ENCODE measurements at places on chromosomes 4 and X. TPM values are rescaled to one million over a fixed set of nuclear protein-coding genes. Genes with fewer than 3 reads are reported as not detected.

The UGT2B17 gene
- total RNA-seq = not detected

The CT47B1 gene
- not detected for total RNA-seq

DNA sequence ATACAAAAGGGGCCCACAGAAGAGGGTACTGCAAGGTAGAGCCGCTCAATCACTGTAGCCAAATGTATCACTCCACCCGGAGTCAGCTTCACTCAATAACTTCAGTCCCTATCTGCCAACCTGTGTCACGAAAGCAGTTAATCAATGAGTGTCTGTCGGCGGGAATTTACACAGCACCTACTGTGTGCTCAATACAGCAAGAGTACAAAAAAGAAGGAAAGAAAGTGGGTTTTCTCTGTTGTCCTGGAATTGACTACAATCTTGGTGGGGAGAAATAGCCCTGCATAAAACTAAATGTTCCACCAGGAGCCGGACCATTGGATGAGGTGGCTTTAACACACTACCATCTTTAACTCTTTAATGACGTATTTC, 780 bp upstream of the NKRF start:
- DNase-seq = no peak
- peak overlapping the region; percentile 86 for H3K4me3 ChIP-seq
- H3K27ac ChIP-seq = no peak overlapping the region

DNA sequence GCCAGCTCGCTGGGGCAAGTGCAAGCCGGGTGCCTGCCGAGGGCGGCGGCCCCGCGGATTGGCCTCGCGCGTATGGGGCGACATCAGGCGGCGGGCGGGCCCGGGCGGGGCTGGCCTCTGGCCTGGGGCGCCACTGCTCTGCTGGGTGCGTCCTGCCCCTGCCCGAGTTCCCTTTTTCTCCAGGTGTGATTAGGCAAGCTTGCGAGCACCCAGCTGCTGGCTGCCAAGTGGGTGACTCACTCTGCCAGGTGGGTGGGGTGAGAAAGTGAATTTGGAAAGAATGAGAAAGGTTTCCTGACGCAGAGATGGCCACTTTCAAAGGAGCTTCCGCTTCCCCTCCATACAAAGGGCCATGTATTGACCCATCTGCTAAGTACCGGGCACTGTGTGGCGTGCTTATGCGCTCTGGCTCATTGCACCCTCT, 32.5 kb downstream of the FGFBP1 start:
- H3K27ac ChIP-seq = no peak overlapping the region
- no peak overlapping the region for H3K4me3 ChIP-seq
- H3K27me3 ChIP-seq = no peaks in the 10 kb centered on the region
- no peaks in the 10 kb centered on the region for H3K36me3 ChIP-seq
- H3K4me1 ChIP-seq = no peaks in the 10 kb centered on the region

- DNase-seq = no peak
- no peaks in the 10 kb centered on the region for H3K36me3 ChIP-seq
- H3K27me3 ChIP-seq = no peaks in the 10 kb centered on the region
- no peak overlapping the region for H3K27ac ChIP-seq
These were observed 353.4 kb downstream of the SPRY1 start for GRCh38 chr4:123750044-123750443.

GRCh38 chr4:12956026-12956425, 528.1 kb downstream of the RAB28 start:
- H3K4me1 ChIP-seq = no peaks in the 10 kb centered on the region
- no peak for DNase-seq
- no peaks in the 10 kb centered on the region for H3K36me3 ChIP-seq
- no peaks in the 10 kb centered on the region for H3K27me3 ChIP-seq
- H3K27ac ChIP-seq = no peak overlapping the region

The G3BP2 gene
- total RNA-seq = 116 TPM

DNA sequence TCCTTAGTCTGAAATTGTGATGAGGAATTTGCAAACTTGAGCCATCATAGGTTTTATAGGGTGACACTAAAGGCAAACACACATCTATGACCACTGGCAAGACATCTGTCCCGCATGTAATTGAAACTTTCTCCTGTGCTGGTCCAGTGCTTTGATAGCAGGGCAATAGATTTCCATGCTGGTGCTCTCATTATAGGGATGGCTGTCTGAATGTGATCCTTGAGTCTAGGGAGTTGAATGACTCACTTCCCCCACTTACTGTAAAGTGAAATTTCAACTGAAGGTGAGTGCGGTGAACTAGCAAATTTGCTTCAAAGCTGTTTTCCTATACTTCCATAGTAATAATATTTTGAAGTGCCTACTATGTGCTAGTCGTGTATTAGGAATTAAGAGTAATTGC, 1630.0 kb downstream of the STIM2 start:
- DNase-seq = no peak
- H3K36me3 ChIP-seq = no peaks in the 10 kb centered on the region
- H3K27me3 ChIP-seq = no peaks in the 10 kb centered on the region
- H3K27ac ChIP-seq = no peak overlapping the region
- H3K4me1 ChIP-seq = no peaks in the 10 kb centered on the region

The YIPF7 gene
- not detected for total RNA-seq

DNA sequence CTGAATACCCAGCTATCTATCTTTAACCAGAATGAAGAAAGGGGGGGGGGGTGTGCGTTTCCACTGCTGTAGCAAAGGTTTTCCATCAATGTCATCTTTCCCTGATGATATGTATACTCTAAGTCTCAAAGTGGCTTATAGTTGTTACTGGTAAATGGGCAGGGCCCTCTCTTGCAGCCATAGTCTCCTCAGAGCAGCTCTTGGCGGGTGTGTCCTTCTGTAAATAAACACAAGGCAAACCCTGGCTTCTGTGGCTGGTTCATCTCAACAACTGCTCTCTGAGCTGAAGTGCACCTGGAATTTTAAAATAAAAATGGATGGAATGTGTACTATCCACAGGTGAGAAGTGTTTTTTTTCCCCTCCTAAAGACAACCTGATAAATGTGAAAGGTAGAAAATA, 57.5 kb upstream of the SCML1 start:
- no peaks in the 10 kb centered on the region for H3K36me3 ChIP-seq
- no peak for DNase-seq
- H3K27ac ChIP-seq = no peak overlapping the region
- H3K4me3 ChIP-seq = no peak overlapping the region
- H3K4me1 ChIP-seq = peaks cover 25% of the 10 kb centered on the region

The RELL1 gene
- 55.7 TPM for total RNA-seq

The FNIP2 gene
- total RNA-seq = 29.6 TPM

DNA sequence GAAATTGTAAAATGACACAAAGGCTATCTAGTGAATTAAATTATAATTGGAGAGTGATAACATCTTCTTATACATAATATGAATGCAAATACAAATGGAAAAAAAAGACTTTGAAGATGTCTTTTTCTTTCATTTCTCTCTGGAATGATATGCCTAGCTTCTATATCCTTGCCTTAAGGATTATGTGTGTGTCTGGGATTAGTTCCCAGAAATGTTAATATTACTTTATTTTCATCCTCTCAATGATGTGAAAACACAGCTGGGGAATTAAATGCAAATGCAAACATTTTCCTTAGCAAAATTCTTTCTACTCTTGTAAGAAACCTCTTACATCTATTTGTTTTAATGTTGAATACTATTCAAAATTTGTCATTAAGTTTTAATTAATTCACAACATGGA, 441.9 kb downstream of the FSTL5 start:
- H3K27me3 ChIP-seq = no peaks in the 10 kb centered on the region
- H3K27ac ChIP-seq = no peak overlapping the region
- no peak for DNase-seq

- no peak overlapping the region for H3K27ac ChIP-seq
- no peaks in the 10 kb centered on the region for H3K27me3 ChIP-seq
- H3K36me3 ChIP-seq = peaks cover 8% of the 10 kb centered on the region
- no peak overlapping the region for H3K4me3 ChIP-seq
- no peak for DNase-seq
These were observed 170.7 kb downstream of the PTTG2 start for GRCh38 chr4:38130884-38131283.

GRCh38 chrX:6382284-6382683, 152.6 kb downstream of the VCX3A start:
- no peaks in the 10 kb centered on the region for H3K36me3 ChIP-seq
- no peak for DNase-seq
- H3K4me3 ChIP-seq = no peak overlapping the region
- H3K27ac ChIP-seq = no peak overlapping the region
- no peaks in the 10 kb centered on the region for H3K4me1 ChIP-seq
- H3K27me3 ChIP-seq = no peaks in the 10 kb centered on the region

DNA sequence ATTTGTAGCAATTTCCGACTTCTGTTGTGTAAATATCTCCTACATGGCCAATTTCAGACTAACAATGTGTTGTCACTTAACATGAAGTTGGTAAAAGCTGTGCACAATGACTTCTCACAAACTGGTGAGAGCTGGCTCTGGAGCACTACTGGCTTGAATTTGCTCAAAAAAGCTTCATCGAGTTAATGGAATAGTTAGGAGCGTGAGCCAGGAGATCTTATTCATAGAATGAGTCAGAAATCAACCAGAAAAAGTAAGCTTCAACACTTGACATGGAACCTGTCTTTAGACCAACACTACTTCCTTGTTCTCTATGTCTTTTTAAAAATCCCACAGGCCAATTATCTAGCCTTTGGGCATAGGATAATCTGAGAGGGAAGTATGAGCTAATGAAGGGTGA, 7.9 kb upstream of the CHRDL1 start:
- H3K27me3 ChIP-seq = no peaks in the 10 kb centered on the region
- no peak overlapping the region for H3K4me3 ChIP-seq
- H3K36me3 ChIP-seq = no peaks in the 10 kb centered on the region
- H3K27ac ChIP-seq = no peak overlapping the region
- DNase-seq = no peak

- H3K36me3 ChIP-seq = no peaks in the 10 kb centered on the region
- no peaks in the 10 kb centered on the region for H3K4me1 ChIP-seq
- H3K4me3 ChIP-seq = no peak overlapping the region
- H3K27ac ChIP-seq = no peak overlapping the region
- no peaks in the 10 kb centered on the region for H3K27me3 ChIP-seq
- no peak for DNase-seq
These were observed 87.1 kb upstream of the DDX53 start for GRCh38 chrX:22912616-22913015.

The PASD1 gene
- total RNA-seq = not detected

DNA sequence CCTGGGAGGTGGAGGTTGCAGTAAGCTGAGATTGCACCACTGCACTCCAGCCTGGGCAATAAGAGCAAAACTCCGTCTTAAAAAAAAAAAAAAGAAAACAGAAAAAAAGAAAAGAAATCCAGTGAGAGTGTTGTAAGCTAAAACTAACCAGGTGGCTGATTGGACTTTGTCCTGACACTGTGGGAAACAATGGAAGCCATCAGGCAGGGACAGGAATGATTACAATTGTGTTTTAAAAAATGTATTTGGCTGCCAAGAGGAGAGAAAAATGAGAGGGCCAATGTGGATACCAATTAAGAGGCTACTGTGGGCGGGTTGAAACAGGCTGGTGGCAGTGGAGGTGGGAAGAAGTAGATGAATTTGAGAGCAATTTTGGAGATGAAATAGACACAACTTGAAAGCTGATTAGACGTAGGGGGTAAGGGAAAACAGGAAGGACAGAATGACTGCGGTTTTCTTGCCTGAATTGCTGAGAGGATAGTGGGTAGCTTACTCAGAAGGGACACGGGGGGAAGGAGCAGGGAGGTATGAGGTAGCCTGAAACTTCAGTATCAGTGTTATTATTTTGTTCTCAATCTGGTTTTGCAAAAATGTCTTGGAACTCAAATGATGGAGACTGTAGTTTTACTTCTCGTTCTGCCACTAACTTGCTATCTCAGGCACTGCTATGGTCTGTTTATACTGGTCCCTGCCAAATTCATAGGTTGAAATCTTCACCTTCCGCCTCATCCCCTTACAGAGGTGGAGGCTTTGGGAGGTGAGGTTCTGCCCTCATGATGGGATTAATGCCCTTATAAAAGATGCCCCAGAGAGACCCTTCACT, 45.6 kb upstream of the CHRNA9 start:
- no peaks in the 10 kb centered on the region for H3K4me1 ChIP-seq
- no peak overlapping the region for H3K27ac ChIP-seq
- no peaks in the 10 kb centered on the region for H3K36me3 ChIP-seq
- DNase-seq = no peak
- no peaks in the 10 kb centered on the region for H3K27me3 ChIP-seq

The ASB5 gene
- total RNA-seq = 1.4 TPM

The MTMR1 gene
- total RNA-seq = 17.5 TPM

The TXK gene
- 1.9 TPM for total RNA-seq

DNA sequence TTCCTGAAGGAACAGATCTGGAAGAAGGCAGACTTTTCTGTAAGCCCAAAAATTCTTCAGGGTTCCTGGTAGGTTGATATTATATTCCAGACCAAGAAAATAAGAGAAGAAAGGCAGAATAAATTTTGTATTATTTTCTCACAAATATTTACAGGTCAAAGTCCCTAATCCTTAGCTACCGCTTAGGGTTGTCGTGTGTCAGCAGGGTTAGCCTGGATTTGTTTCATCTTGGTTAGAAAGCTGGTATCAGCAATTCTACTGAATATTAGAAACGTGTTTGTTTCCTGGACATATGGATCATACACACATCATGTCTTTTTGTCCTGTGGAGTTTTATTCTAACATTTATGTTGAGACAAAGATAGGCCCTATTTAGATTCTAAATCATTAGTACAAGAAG, 232.9 kb upstream of the CXXC4 start:
- H3K27ac ChIP-seq = no peak overlapping the region
- no peak overlapping the region for H3K4me3 ChIP-seq
- no peaks in the 10 kb centered on the region for H3K27me3 ChIP-seq
- no peaks in the 10 kb centered on the region for H3K36me3 ChIP-seq
- no peaks in the 10 kb centered on the region for H3K4me1 ChIP-seq

The CT45A5 gene
- not detected for total RNA-seq

The TMSB15A gene
- 44.2 TPM for total RNA-seq

GRCh38 chrX:19867411-19867732, 20.0 kb downstream of the SH3KBP1 start:
- H3K27me3 ChIP-seq = no peaks in the 10 kb centered on the region
- no peak for DNase-seq
- no peaks in the 10 kb centered on the region for H3K36me3 ChIP-seq

The FAM184B gene
- total RNA-seq = not detected

GRCh38 chr4:26607776-26608175, 23.9 kb downstream of the TBC1D19 start:
- H3K36me3 ChIP-seq = no peaks in the 10 kb centered on the region
- H3K27ac ChIP-seq = no peak overlapping the region
- H3K4me1 ChIP-seq = no peaks in the 10 kb centered on the region
- no peak overlapping the region for H3K4me3 ChIP-seq
- H3K27me3 ChIP-seq = no peaks in the 10 kb centered on the region

DNA sequence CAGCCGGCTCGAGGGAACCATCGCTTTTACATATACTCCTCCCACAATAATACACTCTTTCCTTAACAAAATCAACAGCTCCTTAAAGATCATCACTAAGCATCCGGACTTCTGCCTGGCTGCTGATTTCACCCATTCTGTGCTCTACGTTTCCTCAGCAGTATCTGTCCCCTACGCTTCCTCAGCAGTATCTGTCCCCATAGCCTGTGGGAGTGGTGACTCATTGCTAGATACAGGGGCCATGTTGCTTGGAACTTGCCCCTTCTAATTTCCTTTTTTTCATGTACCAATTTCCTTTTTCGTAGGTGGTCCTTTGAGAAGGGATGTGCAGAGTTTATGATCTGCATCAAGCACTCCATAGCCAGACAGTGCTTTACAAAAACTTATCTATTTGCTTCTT, 18.6 kb downstream of the MAP3K15 start:
- no peak overlapping the region for H3K27ac ChIP-seq
- H3K27me3 ChIP-seq = no peaks in the 10 kb centered on the region
- no peaks in the 10 kb centered on the region for H3K4me1 ChIP-seq

Measured in SJSA1 (cell line).